ENCODE measurements at places on chromosomes 11 and 22. TPM values are rescaled to one million over a fixed set of nuclear protein-coding genes. Genes with fewer than 3 reads are reported as not detected.

The TEAD1 gene
- 131 TPM for total RNA-seq

The DCDC1 gene
- total RNA-seq, result 3.2 TPM

The FAM83F gene
- total RNA-seq, result not detected

The SLC22A8 gene
- not detected for total RNA-seq

The MMP11 gene
- total RNA-seq, result 5.1 TPM

The OR6T1 gene
- total RNA-seq, result not detected

The FCHSD2 gene
- total RNA-seq, result 11.3 TPM

The SLC22A6 gene
- total RNA-seq, result not detected

The APOA1 gene
- total RNA-seq, result 70.3 TPM

The OR51B5 gene
- total RNA-seq, result not detected

The TCN1 gene
- not detected for total RNA-seq

The PLXNB2 gene
- total RNA-seq, result 130 TPM

The CHRNA10 gene
- 1.1 TPM for total RNA-seq

The OVOL1 gene
- not detected for total RNA-seq

The GRAP2 gene
- total RNA-seq, result not detected

The RNF214 gene
- 15.4 TPM for total RNA-seq

The PNPLA3 gene
- total RNA-seq, result 2.9 TPM

The NADSYN1 gene
- total RNA-seq, result 50.9 TPM

The JAML gene
- total RNA-seq, result not detected

The CRYBB2 gene
- total RNA-seq, result not detected

The C11orf91 gene
- total RNA-seq, result not detected

The ZW10 gene
- 10.5 TPM for total RNA-seq

The MS4A7 gene
- not detected for total RNA-seq

The PDGFB gene
- total RNA-seq, result 0.09 TPM

The SERPIND1 gene
- total RNA-seq, result 0.09 TPM

The IGF2 gene
- total RNA-seq, result 3.3 TPM

The IRAG1 gene
- 17.6 TPM for total RNA-seq

The SEC14L6 gene
- total RNA-seq, result not detected

The DNAL4 gene
- total RNA-seq, result 2.5 TPM

The DLG2 gene
- 5.8 TPM for total RNA-seq

The API5 gene
- total RNA-seq, result 81.0 TPM

All from fibroblast of the aortic adventitia (primary cell).